ENCODE measurements at places on chromosomes 13 and 19. TPM values are rescaled to one million over a fixed set of nuclear protein-coding genes. Genes with fewer than 3 reads are reported as not detected.

The DKKL1 gene
- not detected for total RNA-seq

The IGFL1 gene
- not detected for total RNA-seq

The LGALS4 gene
- 1.5 TPM for total RNA-seq

The PEG3 gene
- 6.3 TPM for total RNA-seq

The PROZ gene
- total RNA-seq, result not detected

The ITM2B gene
- 609 TPM for total RNA-seq

The INSR gene
- total RNA-seq, result 21.2 TPM

The LILRB1 gene
- total RNA-seq, result 10.9 TPM
